ENCODE measurements at places on chromosomes 16 and 17.

- H3K36me3 ChIP-seq = peaks cover 25% of the 10 kb centered on the region
- H3K27ac ChIP-seq = no peak overlapping the region
- no peaks in the 10 kb centered on the region for H3K27me3 ChIP-seq
- H3K4me1 ChIP-seq = peaks cover 6% of the 10 kb centered on the region
Observed at GRCh38 chr16:5073279-5073629, 1.6 kb downstream of the ALG1 start.

GRCh38 chr16:11651796-11652195 is 16.5 kb upstream of the SNN start:
- DNase-seq = no peak
- H3K4me3 ChIP-seq = no peak overlapping the region
- no peak overlapping the region for H3K27ac ChIP-seq
- no peaks in the 10 kb centered on the region for H3K4me1 ChIP-seq
- H3K27me3 ChIP-seq = no peaks in the 10 kb centered on the region

- no peak for DNase-seq
- no peak overlapping the region for H3K27ac ChIP-seq
- H3K4me1 ChIP-seq = no peaks in the 10 kb centered on the region
- H3K27me3 ChIP-seq = no peaks in the 10 kb centered on the region
- H3K36me3 ChIP-seq = no peaks in the 10 kb centered on the region
Observed at GRCh38 chr17:29342158-29342765, 47.9 kb upstream of the TAOK1 start.

GRCh38 chr16:80656711-80657150 is 115.9 kb downstream of the DYNLRB2 start:
- DNase-seq = no peak
- no peaks in the 10 kb centered on the region for H3K36me3 ChIP-seq
- H3K4me1 ChIP-seq = no peaks in the 10 kb centered on the region
- no peak overlapping the region for H3K4me3 ChIP-seq

- H3K4me3 ChIP-seq = no peak overlapping the region
- peaks cover 28% of the 10 kb centered on the region for H3K36me3 ChIP-seq
- no peaks in the 10 kb centered on the region for H3K27me3 ChIP-seq
- H3K4me1 ChIP-seq = no peaks in the 10 kb centered on the region
Observed at GRCh38 chr16:86545954-86546637, 8.9 kb downstream of the MTHFSD start.

GRCh38 chr17:38636054-38636453 is 30.3 kb upstream of the SRCIN1 start:
- H3K36me3 ChIP-seq = no peaks in the 10 kb centered on the region
- H3K27ac ChIP-seq = no peak overlapping the region

DNA sequence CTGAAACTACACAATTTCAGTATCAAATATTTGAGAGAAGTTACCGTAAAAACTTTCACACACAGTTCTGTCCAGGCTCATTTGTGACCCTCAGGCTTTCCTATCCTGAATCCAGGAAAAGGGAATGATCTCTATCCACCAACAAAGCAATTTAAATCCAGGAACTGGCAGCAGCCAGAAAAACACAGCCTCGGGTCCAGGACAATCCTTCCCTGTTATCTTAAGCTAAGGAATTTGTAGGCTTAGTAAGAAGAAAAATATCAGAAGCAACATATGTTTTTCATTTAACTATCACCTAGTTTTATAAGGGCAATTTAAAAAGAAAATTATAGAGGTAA is 47.1 kb downstream of the TEX2 start:
- H3K4me1 ChIP-seq = peaks cover 45% of the 10 kb centered on the region
- no peak overlapping the region for H3K4me3 ChIP-seq
- DNase-seq = no peak

DNA sequence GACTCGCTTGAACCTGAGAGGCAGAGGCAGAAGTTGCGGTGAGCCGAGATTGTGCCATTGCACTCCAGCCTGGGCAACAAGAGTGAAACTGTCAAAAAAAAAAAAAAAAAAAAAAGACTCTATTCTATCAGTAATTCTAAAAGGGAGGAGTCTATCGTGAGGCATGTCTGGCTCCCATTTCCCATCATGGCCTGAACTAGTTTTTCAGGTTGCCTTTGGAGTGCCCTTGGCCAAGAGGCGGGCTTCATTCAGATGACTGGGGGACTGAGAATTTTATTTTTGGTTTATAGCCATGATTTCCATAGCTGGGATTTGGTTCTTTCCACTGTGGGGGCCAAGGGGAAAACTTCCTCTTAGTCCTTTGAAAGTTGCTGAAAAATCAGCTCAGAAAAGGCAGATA is 3.5 kb upstream of the SNX29 start:
- no peaks in the 10 kb centered on the region for H3K36me3 ChIP-seq
- peaks cover 3% of the 10 kb centered on the region for H3K4me1 ChIP-seq
- no peaks in the 10 kb centered on the region for H3K27me3 ChIP-seq
- no peak overlapping the region for H3K4me3 ChIP-seq

DNA sequence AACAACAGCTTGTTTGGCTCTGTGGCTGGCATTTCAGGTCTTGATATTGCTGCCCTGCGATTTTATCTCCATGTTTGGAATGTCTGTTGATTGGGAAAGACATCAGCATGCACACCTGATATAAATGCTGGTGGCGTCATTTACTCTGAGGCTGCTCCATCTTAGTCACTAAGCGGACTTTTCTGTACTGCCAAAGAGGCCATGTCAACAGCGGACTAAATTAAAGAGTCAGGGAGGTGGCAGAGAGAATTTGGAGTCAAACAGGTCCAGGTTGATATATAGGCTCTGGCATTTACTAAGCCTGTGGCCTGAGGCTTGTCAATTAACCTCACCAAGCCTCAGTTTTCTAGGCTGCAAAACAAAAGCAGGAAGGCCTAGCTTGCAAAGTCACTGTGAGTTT is 6.2 kb downstream of the RBFOX1 start:
- no peak overlapping the region for H3K4me3 ChIP-seq
- H3K27me3 ChIP-seq = no peaks in the 10 kb centered on the region
- peaks cover 3% of the 10 kb centered on the region for H3K4me1 ChIP-seq
- no peaks in the 10 kb centered on the region for H3K36me3 ChIP-seq

Data from trophoblast cell (in vitro differentiated cells and primary cell).